ENCODE measurements at places on chromosomes 3 and 15. TPM values are rescaled to one million over a fixed set of nuclear protein-coding genes. Genes with fewer than 3 reads are reported as not detected.

The IQCH gene
- total RNA-seq, result 2.4 TPM

The SUSD5 gene
- total RNA-seq, result not detected

The PAK6 gene
- total RNA-seq, result 0.45 TPM

The CX3CR1 gene
- total RNA-seq, result not detected

The NR2E3 gene
- not detected for total RNA-seq

The EFCAB12 gene
- 0.04 TPM for total RNA-seq

The THRB gene
- total RNA-seq, result not detected

The PLA2G4F gene
- not detected for total RNA-seq

The EBLN2 gene
- 7.9 TPM for total RNA-seq

The UPK1B gene
- not detected for total RNA-seq

The CHST13 gene
- not detected for total RNA-seq

The PATL2 gene
- total RNA-seq, result 1.0 TPM

The FAM81A gene
- total RNA-seq, result 0.76 TPM

The TUSC2 gene
- total RNA-seq, result 38.1 TPM

The GPR149 gene
- total RNA-seq, result not detected

The ZPLD1 gene
- not detected for total RNA-seq

The GRIP2 gene
- total RNA-seq, result not detected

The LRTM1 gene
- total RNA-seq, result not detected

The CLDN16 gene
- total RNA-seq, result not detected

The APOD gene
- not detected for total RNA-seq

The GOLGA6L7 gene
- not detected for total RNA-seq

The SPG11 gene
- 123 TPM for total RNA-seq

The GP5 gene
- not detected for total RNA-seq

The INKA1 gene
- total RNA-seq, result 5.7 TPM

The BFSP2 gene
- 33.1 TPM for total RNA-seq

The EXD1 gene
- not detected for total RNA-seq

The GOLGA6L10 gene
- 2.0 TPM for total RNA-seq

The MORC1 gene
- total RNA-seq, result not detected

The GOLGA8O gene
- total RNA-seq, result not detected

The LIPH gene
- total RNA-seq, result not detected

The PPP1R14D gene
- total RNA-seq, result not detected

The CCDC13 gene
- total RNA-seq, result 1.9 TPM

Measured in Karpas-422 (cell line).